ENCODE measurements at places on chromosomes 4 and X.

- no peak for DNase-seq
Observed at GRCh38 chr4:100268789-100269188, 78.5 kb upstream of the DDIT4L start.

DNA sequence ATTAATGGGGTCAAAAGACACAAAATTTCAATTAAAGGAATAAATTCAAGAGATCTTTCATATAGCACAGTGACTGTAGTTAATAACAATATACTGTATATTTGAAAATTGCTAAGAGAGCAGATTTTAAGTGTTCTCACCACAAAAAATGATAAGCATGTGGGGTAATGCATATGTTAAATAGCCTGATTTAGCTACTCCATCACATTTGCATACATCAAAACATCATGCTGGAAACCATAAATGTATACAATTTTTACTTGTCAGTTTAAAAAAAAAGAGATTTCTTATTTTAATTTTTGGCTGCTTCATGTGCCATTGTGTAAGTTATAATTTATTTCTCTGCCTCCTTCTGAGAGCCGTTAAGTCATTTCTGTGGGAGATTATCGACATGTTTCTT, 65.9 kb downstream of the FAM184B start:
- DNase-seq, result no peak

DNA sequence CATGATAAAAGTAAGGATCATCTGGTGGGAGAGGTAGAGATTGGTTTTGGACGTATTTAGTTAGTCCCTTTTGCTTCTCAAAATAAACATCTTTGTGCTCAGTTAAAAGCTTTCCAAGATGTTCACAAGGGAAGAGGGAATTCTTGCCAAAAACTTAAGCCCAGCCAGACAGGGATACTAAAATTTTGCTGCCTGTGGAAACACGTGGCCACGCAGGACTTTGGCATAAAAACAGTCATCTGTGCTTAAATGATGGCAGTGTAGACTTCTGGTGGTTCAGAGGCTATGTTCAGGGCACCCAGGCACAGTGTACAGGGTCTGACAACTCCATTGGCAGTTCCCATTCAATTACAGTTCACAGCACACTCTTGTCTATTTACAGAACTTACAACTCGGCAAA, 93.2 kb upstream of the JADE1 start:
- DNase-seq, result no peak

GRCh38 chr4:12118651-12119213, 690.0 kb upstream of the HS3ST1 start:
- DNase-seq, result no peak

GRCh38 chr4:119238068-119238722, 25.7 kb downstream of the USP53 start:
- no peak for DNase-seq
